ENCODE measurements at places on chromosomes 16 and 17. TPM values are rescaled to one million over a fixed set of nuclear protein-coding genes. Genes with fewer than 3 reads are reported as not detected.

- DNase-seq: no peak
Observed at GRCh38 chr16:67571981-67572431, 9.7 kb downstream of the CTCF start.

DNA sequence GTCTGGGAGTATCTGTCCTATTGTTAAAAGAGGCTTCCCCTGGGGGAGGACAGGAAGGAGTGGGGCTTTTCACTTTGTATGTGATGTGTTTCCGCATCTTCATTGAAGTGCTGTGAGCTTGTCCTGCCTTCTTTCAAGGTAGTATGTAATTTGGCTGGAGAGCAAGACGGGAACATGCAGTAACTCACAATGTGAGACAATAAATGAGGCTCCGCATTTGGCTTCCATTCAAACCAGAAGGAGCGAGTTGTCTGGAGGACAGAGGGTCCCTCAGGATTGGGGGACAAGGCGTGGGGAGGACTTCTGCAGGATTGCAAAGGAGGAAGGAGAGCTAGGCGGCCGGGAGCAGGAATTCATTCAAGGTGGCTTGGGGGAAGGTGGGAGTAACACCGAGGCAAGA is 203.5 kb downstream of the RBFOX3 start:
- DNase-seq: no peak

- no peak for DNase-seq
Observed at GRCh38 chr16:85522308-85522841, 90.7 kb upstream of the GSE1 start.

DNA sequence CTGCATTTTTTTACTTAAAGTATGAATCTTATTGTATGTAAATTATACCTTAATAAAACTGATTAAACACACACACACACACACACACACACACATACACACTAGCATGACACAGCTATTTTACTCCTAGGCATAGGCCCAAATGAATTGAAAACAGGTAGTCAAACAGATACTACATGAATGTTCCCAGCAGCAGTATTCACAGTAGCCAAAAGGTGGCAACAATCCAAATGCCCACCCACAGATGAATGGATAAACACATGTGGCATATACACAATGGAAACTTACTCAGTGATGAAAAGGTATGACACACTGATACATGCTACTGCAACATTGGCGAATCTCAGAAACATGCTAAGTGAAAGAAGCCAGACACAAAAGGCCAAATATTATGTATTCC is 223.5 kb downstream of the CYB561 start:
- no peak for DNase-seq

DNA sequence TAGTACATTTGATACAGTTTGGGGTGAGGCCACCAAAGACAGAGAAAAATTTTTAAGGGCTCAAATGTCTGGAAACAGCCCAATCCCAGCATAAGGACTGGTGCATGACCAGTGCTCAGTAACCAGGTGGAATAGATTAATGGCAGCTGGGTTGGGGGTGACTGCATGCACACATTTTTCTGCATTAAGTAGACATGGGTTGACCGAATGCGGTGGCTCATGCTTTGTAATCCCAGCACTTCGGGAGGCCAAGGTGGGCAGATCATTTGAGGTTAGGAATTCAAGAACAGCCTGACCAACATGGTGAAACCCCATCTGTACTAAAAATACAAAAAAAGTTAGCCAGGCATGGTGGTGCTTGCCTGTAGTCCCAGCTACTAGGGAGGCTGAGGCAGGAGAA is 121.1 kb upstream of the HSBP1 start:
- no peak for DNase-seq

DNA sequence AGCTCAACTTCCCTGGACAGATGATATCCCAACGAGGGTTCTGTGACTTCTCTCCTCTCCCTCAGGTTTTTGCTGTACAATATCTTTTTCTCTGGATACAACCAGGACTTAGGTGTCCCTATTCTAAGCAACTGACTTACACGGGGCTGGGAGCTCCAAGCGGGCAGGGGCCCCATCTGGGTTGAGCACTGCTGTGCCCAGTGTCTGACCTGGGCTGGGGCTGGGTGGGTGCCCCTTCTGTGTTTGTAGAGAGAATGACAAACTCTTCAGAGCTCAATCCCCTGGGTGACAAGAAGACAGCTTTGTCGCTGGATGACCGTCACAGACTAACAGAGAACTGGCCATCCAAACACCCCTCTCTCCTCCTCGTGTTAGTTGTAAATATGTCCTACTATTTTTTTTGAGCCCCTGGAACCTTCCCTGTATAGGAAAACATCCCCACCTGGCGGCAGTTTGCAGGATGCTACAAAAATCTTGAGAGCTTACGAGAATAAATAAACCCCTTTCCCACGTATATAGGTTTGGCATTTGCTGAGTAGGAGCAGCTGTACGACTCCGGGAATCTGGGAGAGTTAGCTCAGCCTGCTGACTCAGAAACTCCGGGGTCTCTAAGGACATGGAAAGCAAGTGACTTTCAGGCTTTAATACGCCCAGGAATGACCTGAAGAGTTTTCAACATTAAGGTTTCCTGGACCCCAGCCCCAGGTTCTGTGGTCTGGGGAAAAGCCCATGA is 23.7 kb upstream of the RCVRN start:
- peak; percentile 83 for DNase-seq

DNA sequence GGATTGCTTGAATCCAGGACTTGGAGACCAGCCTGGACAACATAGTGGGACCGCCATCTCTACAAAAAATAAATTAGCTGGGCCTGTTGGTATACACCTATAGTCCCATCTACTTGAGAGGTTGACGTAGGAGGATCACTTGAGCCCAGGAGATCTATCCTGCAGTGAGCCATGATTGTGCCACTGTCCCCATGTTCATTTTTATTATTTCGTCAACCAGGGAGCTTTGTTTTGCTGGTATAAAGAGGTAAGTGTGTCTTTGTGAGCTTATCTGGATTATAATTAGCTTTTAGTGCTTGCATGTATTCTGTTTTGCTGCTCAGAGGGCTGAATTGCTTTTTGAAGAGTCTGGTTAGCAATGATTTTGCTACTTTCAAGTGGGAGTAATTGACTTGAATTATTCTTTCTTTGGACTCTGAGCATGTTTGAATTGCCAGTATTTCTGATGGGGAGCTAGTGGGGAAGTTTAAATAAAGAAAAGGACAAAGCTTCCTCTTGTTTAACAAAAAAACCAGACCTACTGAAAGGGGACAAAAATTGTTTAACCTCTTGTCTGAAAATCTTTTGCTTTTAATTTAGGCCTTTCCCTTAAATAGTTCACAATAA is 31.6 kb upstream of the BCAS3 start:
- no peak for DNase-seq

DNA sequence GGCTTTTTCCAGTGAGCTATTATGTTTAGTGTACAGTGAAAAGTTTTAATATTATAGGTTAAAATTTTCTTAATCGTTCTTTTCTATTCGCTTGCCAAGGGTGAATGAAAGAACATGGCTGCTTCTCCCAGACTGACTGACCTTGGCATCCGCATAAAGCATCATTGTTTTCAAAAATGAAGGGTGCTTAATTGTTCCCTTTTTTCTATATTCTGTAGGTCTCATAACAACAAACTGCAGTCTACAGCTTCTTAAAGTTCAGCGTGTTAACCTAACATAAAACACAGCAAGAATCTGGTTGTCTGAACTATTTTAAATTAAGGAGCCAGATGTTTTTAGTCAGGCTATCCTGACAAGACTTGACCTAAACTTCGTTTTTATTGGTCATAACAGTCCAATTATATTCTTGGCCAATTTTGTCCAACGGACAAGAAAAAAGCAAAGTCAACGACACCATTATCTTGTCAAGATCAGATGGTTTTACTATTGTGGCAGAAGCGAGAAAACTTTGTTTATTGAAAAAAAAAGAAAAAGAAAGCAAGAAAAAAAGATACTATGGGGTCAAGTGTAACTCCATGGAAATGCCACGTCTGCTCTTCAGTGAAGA is 14.1 kb downstream of the C17orf58 start:
- DNase-seq: no peak

GRCh38 chr17:10547351-10547750 is 2.1 kb downstream of the MYH2 start:
- no peak for DNase-seq

DNA sequence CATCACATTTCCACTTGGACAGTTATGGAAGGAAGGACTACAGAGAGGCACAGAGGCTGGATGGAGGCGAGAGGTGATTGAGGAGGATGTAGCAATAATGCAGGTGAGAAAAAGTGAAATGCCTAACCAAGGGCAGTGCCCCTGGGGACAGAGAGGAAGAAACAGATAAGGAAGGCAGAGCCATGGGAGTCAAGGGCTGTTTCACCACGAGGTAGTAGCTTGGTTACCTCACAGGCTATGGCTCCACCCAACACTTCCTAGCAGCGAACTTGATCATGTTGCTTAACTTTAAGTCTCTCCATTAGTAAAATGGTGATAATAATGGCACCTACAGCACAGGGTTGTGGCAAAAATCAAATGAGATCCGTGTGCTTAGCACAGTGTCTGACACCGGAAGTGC is 83.9 kb downstream of the YPEL2 start:
- no peak for DNase-seq

DNA sequence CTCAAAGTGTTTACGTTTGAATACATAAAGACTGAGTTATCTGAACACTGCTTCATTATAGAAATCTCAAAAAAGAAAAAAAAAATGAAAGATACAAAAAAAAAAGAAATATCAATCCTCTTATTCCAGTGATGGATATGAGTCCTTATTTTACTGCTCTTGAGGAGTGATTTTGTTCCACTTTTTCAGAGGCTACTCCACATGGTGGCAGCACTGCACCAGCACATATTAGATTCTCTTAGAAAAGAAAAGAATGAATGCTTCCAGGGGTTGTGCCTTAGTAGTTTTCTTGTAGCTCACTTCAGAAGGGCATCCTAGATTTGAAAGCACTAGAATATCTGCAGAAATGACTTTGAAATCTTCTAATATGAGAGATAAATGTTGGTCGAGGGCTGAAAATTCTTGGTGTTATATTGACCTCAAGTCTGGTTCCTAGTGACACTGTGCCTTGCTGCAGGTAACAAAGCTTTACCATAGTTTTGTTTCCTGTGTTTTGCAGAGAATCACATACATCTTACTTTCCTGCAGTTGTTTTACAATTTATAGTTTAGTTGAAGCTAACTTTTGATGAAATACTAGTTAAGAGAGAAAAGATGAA is 25.9 kb downstream of the AP2B1 start:
- peak; percentile 11 for DNase-seq

GRCh38 chr17:48586355-48587258 is 3.4 kb downstream of the HOXB3 start:
- DNase-seq: no peak

DNA sequence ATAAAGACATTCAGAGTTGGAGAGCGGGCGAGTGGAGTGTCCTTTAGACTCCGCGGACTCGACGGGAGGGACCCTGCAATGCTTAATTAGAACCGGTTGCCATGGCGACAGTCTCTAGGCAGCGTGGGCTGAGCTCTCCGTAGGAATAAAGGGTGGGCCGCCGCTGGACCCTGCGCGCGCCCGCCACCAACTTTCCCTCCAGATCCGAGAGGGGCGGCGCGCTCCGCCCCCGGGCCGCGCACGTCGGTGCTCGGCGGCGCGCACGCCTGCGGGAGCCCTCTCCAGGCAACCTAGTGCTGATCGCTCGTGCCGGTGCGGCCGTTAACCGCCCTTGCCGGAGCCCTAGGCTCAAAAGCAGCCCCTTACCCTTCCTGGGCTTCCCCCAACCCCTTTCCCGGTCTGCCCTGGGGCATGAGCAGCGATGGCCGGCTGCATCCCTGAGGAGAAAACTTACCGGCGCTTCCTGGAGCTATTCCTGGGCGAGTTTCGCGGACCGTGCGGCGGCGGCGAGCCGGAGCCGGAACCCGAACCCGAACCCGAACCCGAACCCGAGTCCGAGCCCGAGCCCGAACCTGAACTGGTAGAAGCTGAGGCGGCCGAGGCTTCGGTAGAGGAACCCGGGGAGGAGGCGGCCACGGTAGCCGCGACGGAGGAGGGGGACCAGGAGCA is at the start of gene PPM1E:
PPM1E (plus strand) TSS at position 278 of the 669 bp plus-strand sequence.
- DNase-seq: peak; percentile 66

- DNase-seq: no peak
Observed at GRCh38 chr17:416293-417206, 63.9 kb upstream of the RPH3AL start.

DNA sequence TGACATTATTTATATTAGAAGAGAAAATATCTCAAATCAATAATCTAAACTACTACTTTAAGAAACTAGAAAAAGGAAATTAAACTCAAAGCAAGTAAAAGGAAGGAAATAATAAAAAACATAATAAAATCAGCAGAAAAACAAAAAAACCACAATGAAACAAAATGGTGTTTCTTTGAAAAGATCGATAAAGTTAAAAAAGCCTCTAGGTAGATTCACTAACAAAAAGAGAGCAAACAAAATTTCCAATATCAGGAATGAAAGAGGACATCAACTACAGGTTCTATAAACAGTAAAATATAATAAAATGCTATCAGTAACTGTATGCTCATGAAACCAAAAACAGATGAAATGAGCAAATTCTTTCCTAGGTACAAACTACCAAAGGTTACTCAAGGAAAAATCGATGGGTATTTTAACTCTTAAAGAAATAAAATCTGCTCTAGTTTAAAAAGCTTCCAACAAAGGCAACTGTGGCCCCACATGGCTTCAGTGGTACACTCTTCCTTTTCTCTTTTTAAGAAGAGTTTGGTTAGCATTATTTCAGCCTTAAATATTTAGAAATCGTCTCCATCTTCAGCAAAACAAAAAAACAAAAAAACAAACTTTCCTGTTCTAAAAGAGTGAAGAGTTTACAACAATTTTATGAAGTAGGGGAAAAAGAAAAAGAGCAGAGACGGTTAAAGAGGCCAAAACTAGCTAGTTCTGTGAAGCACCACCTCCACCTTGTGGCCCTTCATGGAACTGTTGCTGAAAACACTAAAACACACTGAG is 102.2 kb downstream of the TRIM37 start:
- DNase-seq: peak; percentile 52

DNA sequence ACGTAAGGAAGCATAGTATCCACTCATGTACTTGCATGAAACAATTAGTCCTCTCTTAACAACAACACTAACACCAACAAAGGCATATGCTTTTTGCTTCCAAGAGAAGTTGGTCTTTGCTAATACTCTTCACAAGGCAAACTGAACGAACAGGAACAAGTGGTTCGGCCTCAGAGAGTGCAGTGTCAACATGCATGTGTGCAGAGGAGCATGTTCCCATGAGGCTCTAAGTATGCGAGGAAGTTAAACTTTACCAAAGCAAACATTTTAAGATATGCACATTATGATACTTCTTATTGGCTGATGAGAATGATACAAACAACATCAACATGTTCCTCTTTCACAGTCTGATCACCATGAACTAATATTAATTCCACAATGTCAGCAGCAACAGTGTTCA is 285.3 kb upstream of the IRX5 start:
- DNase-seq: no peak

GRCh38 chr17:77597418-77598240 is 360.9 kb upstream of the TNRC6C start:
- DNase-seq: no peak

GRCh38 chr17:30957741-30958140 is 13.1 kb upstream of the RNF135 start:
- no peak for DNase-seq

- DNase-seq: no peak
Observed at GRCh38 chr16:88538366-88539060, 31.7 kb upstream of the ZC3H18 start.

The C17orf78 gene
- not detected for polyA plus RNA-seq

The FBXL19 gene
- polyA plus RNA-seq: 10.3 TPM

The RHOT2 gene
- 68.7 TPM for polyA plus RNA-seq

The CDIP1 gene
- polyA plus RNA-seq: 42.8 TPM

The TMEM219 gene
- 61.2 TPM for polyA plus RNA-seq

The TEKT5 gene
- not detected for polyA plus RNA-seq

The SLC25A10 gene
- 5.3 TPM for polyA plus RNA-seq

Data from hindlimb muscle (tissue), 1 donor.